Gastrocnemius medialis (tissue), 4 donors: ENCODE measurements at places on chromosomes 5 and 9.

DNA sequence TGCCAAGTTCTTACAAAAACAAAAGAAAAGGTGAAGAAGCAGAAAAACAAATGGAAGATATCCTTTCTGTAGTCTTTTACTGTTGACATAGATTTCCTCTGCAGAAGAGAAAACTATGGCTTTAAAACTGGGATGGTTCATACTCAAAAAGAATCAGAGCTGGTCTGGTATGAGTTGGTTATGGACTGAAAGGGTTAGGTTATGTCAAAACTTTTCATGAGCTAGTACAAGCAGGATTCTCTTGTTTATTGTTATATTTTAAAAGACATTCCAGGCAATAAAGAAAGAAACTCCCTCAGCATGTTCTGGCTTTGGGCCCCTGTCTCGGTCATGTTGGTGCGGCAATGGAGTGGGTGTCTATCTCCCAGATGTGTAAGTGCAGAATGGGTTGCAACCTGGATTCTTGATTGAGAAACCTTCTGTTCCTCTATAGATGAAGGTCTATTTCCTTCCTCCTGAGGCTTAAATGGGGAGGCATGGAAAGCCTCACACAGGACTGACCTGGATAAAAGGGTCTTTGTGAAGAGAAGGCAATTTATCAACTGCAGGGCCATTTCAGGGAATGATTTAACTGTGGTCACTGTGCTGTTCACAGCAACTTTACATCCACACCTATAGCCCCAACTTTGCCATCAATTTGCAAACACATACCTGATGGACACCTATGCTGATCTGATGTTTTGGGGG, 209.6 kb upstream of the TNC start:
- DNase-seq: no peak

DNA sequence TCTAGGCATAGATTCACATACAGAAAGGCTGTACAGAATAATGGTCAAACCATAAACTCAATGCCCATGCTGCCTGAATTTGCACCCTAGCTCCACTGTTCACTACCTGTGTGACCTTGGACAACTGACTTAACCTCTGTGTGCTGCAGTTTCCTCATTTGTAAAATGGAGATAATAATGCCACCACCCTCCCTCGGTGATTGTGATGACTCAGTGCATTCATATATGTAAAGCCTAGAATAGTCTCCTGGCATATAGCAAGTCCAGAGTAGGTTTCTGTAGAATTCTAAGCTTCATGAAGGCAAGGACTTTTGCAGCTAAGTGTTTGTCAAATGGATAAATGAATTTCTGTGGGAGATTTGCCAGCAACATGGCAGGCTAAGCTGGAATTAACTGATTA, 297.8 kb upstream of the NR4A3 start:
- no peak for DNase-seq

GRCh38 chr5:115033861-115034260, 135.8 kb downstream of the TRIM36 start:
- no peak for DNase-seq

DNA sequence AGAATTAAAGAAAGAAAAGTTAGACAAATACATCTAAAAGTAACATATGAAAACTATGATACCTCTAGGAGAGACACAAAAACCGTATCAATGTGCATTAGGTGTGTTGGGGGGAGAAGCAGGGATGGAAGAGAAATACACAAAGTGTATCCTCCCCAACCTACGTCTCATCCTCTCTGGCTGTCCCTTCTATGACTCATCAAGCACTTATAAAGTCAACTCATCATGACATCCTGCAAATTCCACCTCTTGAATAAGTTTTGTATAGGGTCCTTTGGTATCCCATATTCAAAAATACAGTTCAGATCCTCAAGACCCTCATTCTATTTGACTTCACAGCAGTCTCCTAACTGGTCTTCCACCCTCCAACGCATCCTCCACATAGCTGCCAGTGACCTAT, 917.6 kb upstream of the DMAC1 start:
- no peak for DNase-seq

GRCh38 chr9:122144836-122145591, 14.6 kb downstream of the NDUFA8 start:
- DNase-seq: no peak

- no peak for DNase-seq
Measured at GRCh38 chr5:139725073-139725830, 70.4 kb upstream of the PSD2 start.

GRCh38 chr5:58346041-58346440, 113.8 kb downstream of the PLK2 start:
- no peak for DNase-seq

GRCh38 chr5:149271716-149272563, at the start of gene AFAP1L1:
Gene AFAP1L1 (plus strand): TSS chr5:149271859. CDS start chr5:149271969, 110 bp downstream.
- peak; percentile 85 for DNase-seq

GRCh38 chr5:44769877-44770209, 38.9 kb upstream of the MRPS30 start:
- DNase-seq: no peak

DNA sequence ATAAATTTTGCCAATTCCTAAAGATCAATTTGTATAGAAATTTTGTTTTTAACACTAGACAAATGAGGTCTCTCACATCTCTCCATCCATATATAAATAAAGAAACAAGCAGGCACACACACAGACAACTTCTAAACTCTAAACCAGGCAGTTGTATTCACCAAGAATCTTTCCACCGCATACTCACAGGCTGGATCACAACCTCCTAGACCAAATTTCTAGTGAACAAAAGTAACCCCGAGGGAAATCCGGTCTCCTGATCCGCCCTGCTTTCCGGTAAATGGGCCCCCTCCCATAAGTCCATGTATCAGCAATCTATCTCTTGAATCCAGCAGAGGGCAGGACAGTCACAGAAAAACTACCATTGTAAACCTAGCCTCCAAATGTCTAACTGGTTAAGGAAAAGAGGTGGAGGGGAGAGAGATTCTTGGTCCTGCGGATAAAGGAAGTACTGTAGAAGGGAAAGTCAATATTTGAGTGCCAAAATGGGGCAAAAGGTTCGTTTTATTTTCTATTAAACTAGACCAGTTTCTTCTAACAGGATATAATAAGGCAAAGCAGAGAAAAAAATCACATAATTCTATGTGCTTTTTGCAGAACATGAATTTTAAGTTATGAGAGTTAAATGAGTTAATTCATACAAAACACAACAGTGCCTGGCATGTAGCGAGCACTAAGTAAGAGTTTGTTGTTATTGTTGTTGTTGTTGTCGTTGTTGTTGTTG, 4.8 kb upstream of the SMU1 start:
- DNase-seq: peak; percentile 31

- DNase-seq: no peak
Measured at GRCh38 chr5:180128671-180129261, 57.2 kb upstream of the RNF130 start.

- DNase-seq: no peak
Measured at GRCh38 chr9:92740009-92740408, 24.6 kb downstream of the BICD2 start.

DNA sequence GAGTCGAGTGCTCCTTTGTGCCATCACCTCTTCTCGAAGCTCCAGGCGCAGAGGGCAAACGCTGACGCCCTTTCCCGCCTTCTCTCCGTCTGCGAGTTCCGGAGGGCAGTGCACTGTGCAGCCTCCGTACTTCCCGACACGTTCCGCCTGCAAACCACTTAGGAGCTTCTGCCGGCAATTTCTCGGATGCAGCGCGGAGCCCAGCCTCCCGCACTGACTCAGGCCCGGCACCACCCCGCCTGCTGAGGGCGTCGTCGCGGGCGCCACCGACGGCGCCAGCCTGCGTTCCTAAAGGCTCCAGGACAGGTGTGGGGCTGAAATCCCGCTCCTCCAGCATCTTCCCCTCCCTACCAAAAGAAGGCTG, 9.3 kb upstream of the TRIM36 start:
- DNase-seq: no peak

GRCh38 chr5:113067635-113068344, 91.2 kb downstream of the DCP2 start:
- no peak for DNase-seq

GRCh38 chr5:109225716-109226625, 183.8 kb downstream of the PJA2 start:
- DNase-seq: no peak

DNA sequence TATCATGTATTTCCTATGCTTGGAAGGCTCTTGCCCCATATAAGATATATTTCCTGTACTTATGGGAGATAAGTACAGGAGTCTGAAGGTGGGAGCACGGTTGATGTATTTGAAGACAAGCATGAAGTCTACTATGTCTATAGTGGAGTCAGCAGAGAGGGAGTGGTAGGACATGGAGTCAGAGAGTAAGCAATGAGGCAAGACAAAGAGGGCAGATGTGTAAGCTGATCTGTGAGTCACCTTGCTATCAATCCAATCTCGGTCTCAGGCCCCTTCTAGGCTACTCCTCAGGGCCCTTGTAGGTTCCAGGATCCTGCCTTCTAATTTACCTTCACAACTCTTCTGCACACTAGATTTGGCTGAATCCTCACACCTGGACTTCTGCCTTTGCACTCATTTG, 105.5 kb downstream of the MACIR start:
- DNase-seq: no peak

DNA sequence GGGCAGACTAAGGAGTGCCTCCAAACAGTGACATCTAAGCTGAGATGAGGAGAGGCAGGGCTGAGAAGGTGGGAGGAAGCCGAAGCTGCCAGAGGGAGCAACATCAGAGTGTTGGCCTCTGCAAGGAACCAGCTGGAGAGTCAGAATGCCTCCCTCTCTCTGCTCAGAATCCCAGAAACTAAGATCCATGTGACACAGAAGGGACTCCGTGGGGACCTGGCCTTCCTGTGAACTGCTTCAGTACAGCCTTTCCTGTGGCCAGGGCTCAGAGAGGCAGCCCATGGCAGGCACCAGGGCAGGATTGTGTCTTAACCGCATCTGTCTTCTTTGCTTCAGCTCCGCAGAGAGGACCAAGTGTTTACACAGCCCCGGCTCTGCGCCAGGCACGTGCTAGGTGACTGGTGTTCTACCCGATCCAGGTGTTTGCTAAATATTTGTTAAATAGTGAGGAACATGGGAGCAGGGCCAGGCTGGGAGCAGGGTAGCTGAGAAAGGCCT, 33.5 kb downstream of the KCNMB1 start:
- DNase-seq: no peak

DNA sequence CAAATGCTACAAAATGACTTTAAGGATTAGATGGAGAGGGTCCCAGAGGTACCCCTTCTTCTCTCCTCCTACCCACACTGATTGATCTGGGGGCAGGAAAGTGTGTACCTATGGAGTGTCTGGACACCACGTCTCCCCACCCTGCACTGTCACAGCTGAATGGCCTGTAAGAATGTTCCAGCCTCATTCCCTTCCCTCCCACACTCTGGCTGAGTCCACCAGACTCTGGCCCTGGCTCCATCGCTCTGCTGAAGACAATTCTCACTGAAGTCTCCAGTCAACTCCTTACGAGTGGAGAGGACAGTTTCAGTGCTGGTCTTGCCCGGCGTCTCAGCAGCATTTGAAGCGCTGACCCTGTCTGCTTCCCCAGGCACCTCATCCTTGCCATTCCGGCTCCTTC, 105.8 kb downstream of the TTLL11 start:
- no peak for DNase-seq

DNA sequence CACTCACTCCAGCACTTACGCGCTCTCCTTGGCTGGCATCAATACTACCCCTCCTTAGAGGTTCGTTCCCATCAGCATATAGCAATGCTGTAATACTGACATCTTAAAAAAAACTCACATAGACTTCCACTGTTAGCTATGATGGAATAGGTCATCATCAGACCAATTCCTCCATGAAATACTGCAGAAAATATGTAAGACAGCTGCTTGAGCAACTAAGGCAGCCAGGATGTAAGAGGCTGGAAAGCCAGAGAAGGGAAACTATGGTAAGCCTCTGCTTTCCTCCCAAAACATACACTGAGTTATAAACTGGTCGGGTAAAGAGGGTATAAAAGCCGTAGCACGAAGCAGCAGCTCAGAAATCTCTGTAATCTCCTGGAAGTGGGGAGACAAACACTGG, 33.5 kb downstream of the AUH start:
- no peak for DNase-seq

DNA sequence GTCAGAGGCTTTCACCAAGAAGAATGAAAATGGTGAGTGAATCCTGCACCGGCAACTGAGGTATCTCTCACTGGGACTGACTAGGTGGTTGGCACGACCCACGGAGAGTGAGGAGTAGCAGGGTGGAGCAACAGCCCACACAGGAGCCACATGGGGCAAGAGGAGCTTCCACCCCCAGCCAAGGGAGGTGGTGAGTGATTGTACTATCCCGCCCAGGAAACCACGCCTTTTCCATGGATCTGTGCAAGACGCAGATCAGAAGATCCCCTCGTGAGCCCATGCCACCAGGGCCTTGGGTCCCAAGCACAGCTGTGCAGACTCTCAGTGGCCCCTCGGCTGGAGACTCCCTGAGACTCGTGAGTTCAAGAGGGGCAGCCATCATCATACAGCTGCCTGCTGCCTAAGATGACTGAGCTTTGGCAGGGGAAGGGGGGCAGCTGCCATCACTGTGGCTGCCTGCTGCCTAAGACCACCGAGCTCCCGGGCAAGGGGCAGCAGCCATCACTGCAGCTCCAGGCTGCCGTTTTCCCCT, 229.5 kb downstream of the AP3B1 start:
- DNase-seq: no peak

DNA sequence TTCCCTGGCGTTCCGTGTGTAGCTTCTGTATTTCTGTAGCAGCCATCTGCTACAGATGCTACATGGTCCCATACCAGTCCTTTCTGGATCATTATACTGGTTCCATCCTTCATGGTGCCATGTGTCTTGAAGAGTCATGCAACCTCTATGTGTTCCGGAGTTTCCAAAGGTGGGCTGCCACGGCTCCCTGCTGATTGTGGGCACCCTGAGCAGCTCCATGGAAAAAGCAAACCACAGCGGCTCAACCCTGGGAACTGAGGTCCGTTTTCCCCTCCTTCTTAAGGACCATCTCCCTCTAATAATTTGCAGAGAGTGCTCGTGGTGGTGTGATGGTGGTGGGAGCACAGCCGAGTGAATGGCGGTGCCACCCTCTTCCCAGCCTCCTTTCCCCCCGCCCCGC, 600.4 kb downstream of the CCDC171 start:
- no peak for DNase-seq

- no peak for DNase-seq
Measured at GRCh38 chr5:136016945-136017530, 11.8 kb upstream of the TGFBI start.

DNA sequence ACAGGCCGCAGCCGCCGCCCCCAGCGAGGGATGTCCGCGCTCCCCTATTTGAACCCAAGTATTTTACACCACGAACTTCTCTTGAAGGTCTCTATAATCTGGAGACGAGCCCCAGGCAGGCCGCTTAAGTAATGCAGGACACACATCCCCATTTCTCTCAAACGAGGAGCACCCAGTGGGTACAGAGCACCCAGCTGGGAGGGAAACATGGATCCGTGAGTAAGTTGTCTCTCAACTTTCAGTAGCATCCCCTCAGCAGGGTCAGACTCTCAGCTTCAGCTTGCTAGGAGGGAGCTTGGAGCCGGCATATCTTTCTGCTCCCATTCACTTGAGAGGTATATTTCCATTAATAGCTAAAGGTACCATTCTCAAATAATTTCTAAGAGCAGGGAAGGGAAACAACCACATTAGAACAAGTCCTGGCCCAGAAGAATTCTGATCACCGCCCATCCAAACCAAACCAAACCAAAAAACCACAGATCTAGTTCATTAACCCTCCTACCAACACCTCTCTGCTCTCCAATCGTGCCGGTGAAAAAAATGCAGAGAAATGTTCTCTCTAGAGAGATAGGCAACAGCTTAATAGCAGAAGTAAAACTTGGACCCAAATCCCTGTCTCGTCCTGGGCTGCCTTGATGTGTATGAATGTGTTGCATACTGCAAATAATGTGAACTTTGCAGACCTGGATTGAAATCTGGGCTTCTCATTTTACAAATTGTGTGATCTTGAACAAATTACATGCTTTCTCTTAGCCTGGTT, 910 bp downstream of the TDRD7 start:
- DNase-seq: no peak
